ENCODE measurements at places on chromosomes 13 and 19.
A peak's percentile ranks its signal among the peaks of the same experiment; 100 is the strongest.

DNA sequence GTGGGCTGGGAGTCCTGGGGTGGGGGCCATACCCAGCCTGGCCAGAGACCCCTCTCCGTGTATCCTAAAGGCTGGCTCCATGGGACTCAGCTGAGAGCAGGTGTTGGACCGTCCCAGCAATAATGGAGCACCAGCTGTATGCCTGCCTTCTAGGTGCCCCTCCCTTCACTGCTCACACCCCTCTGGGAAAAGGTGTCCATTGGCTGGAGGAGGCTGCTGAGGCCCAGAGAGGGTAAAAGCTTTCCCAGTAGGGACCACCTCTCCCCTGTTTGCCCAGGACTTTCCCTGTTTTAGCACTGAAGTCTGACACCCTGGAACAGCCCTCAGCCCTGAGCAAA, 3.3 kb upstream of the RAX2 start:
- DNase-seq: no peak

- DNase-seq: no peak
Observed at GRCh38 chr13:31022288-31022895, 89.9 kb downstream of the TEX26 start.

DNA sequence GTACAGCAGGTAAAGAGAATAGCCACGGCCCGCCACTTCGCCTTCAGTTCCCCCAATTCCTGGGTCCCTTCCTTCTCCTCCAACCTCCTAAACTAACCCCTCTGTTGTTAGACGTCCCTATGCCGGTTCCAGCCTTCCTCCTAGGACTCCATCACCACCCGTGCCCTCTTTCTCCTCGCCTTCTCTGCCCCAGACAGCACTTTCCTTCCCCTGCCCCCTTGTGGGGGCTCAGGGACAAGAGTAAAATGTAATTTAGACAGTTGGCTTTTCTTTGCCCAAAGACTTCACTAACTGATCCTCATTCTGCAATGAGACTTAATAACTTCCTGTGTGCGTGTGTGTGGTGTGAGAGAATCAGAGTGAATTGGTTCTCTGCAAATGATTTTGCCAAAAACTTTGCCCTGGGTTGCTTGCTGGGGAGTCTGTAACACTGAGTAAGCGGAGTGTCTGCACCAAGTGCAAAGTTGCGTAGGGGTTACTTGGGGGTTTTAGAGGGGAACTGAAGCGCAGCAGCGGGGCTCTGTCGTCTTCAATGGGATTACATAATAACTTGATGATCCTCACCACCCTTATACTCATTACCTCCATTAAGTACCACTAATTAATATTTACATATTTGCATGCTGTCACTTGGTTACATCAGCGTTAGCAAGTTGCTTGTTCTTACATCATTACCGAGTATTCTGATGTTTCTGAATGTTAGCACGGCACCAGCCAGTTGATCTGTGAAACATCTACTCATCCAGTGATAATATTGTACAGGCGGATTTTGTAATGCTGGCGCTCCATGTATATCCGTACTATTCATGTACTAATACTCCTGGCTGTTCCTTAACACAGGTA, 19.9 kb upstream of the SGCG start:
- no peak for DNase-seq

DNA sequence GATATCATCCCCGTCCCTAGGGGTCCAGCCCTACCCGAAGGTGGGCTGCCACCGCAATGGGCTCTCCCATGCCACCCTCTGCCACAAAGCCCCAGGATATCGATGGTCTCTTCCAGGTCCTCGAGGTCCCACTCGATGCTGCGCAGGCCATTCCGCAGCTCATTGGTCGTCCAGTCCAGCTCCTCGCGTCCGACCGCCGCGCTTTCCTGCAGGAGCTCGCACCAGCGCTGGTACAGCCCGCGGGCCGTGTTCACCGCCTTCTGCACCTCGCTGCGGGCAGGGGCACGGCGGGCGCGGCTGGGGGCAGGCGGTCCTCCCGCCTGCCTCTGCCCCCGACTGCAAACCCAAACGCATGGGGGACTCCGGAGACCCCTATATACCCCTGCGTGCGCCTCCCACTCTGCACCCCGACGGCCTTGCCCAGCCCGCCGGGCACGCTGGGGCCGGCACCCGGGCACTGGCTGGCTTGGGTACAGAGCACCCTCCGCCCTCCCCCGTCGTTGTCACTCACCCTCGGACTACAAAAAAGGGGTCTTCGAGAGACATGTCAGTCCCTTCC, 468 bp downstream of the STX10 start:
- peak; percentile 69 for DNase-seq

DNA sequence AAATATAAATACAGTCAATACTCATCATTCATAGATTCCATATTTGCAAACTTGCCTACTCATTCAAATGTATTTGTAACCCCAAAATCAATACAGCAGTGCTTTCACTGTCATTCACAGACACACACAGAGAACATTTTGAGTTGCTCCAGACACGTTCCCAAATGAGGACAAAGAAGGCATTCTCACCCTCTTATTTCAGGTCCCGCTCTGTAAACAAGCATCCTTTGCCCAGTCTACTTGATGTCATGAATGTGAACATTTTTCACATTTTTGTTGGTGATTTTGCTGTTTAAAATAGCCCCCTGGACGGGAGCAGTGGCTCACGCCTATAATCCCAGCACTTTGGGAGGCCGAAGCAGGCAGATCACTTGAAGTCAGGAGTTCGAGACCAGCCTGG, 15.5 kb downstream of the C19orf47 start:
- DNase-seq: no peak

- no peak for DNase-seq
Observed at GRCh38 chr13:47190696-47191305, 293.9 kb upstream of the HTR2A start.

DNA sequence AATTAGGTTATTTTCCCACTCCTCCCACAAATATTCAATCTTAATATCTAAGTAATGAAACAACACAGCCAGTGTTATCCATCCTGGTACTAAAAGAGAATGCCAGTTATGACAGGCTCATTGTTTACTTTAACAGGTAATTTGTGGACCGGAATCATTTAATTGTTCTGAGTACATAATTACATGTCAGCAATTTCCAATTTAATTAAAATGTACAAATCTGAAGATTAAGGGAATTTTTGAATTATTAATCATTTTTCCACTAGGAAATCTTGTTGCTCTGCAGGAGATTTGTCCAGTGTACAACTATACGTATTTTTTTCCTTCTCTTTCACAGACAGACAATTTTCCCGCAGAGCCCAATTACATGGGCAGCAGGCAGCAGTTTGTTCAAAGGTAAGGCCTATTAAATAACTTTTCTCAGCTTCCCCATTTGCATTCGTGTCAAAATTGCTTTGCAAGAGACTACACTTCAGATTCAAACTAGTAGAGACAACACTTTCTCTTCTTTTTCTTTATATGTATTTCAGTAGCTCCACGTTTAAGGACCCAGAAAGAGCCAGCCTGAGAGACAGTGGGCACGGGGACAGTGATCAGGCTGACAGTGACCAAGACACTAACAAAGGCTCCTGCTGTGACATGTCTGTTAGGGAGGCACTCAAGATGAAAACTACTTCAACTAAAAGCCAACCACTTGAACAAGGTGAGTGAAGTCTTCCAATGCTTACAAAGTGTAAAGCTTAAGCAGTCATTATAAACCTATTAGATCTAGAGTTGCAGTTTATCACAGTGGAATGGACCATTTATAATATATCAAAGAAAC, 34.8 kb downstream of the PCDH17 start:
- DNase-seq: no peak

DNA sequence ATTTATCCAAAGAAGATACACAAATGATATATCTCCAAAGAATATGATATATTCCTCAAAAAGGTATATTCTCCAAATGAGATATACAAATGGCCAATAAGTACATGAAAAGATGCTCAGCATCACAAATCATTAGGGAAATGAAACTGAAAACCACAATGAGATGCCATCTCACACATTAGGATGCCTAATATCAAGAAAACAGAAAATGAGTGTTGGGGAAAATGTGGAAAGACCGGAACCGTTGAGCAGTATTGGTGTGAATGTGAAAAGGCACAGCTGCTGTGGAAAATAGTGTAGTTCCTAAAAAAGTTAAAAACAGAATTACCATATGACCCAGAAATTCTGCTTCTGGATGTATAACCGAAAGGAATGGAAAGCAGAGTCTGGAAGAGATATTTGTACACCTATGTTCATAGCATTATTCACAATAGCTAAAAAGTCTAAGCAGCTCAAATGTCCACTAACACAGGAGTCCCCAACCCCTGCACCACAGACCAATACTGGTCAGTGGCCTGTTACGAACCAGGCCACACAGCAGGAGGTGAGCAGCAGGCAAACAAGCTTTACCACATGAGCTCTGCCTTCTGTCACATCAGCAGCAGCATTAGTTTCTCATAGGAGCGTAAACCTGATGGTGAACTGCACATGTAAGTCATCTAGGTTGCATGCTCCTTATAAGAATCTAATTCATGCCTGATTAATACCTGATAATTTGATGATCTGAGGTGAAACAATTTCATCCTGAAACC, 291.9 kb downstream of the PCDH20 start:
- DNase-seq: no peak

DNA sequence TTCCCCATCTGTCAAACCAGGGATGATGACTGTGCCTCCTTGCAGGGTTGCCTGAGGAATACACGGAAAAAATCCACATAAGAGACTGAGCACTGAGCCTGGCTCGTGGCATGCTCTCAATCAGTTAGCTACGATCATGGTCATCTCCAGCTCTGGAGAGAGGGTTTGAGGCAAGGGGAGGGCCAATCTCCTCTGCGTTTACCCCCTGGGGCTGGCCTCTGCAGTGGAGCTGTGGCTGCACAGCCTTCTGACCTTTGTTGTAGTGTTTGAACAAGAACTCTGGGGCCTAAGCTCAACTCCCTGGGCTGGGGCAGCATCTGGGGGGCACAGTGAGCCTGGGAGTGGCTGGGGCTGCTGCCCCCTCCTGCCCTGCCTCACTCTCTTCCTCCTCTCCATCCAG, 5.9 kb downstream of the LRRC4B start:
- no peak for DNase-seq

DNA sequence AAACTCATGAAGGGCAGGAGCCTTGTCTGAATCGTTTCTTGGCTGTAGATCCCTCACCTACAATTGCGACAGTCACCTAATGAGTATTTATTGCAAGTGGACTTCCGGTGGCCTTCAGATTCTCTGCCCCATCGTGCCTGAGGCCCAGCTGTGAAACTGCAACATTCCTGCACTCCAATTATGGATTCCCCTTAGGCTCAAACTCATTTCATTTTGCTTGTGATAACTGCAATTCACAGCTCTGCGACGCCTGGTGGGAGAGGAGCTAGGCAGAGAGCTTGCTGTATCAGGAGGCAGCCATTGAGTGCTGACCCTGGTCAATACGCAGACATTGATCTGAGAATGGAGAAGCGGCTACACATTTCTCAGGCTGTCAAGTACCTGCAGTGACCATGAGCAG, 59.0 kb downstream of the CCDC70 start:
- no peak for DNase-seq

DNA sequence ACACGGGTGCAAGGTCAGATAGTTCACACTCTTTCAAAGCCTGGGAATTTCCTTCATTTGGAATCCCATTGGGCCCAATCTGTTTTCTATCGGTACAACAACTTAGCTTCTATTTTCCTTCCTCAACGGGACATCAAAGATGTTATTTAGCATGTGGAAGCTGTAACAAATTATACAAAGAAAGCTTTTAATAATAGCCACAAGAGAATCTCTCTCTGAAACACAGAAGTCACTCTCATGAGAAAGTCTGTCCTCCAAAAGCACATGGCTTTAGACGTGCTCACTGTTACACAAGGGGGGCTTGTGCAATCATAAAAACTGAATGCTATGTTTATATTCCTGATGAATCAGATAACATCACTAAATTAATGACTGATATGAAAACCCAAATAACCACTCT, 28.9 kb upstream of the CYSLTR2 start:
- no peak for DNase-seq

DNA sequence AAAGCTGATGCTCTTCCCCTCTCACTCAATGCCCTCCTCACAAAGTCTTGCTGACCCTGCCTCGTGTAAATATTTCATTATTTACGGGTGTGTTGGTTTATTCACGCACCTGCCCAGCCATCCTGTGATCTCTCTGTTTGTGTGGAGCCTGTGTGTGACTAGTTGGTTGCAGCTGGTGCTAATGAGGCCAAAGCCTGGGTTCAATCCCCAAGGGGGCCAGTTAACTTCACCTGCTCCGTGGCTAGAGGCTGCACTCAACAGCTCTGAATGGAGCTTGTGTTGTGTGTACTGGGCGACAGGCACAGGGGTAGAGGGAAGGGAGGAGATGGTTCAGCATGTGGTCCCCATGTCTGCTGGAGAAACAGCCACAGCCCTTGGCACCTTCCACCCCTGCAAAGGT, 109.5 kb downstream of the DNAJC15 start:
- DNase-seq: no peak

DNA sequence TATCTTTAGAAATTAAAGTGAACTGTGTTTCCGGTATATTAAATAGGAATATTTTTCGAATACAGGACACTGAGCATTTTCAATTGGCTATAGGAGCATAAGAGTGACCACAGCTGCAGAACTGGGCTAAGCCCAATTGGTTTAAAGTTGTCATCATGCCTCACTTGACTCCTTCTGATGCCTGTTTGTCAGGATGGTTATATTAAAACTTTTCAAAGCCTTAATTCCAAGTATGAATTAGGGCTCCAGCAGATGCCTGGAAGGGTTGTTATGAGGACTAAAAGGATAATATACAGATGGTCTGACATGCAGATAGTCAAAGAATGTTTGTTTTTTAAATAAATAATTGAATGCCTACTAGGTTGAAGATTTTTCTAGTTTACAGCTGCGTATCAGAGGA, 100.0 kb downstream of the LMO7 start:
- DNase-seq: no peak

DNA sequence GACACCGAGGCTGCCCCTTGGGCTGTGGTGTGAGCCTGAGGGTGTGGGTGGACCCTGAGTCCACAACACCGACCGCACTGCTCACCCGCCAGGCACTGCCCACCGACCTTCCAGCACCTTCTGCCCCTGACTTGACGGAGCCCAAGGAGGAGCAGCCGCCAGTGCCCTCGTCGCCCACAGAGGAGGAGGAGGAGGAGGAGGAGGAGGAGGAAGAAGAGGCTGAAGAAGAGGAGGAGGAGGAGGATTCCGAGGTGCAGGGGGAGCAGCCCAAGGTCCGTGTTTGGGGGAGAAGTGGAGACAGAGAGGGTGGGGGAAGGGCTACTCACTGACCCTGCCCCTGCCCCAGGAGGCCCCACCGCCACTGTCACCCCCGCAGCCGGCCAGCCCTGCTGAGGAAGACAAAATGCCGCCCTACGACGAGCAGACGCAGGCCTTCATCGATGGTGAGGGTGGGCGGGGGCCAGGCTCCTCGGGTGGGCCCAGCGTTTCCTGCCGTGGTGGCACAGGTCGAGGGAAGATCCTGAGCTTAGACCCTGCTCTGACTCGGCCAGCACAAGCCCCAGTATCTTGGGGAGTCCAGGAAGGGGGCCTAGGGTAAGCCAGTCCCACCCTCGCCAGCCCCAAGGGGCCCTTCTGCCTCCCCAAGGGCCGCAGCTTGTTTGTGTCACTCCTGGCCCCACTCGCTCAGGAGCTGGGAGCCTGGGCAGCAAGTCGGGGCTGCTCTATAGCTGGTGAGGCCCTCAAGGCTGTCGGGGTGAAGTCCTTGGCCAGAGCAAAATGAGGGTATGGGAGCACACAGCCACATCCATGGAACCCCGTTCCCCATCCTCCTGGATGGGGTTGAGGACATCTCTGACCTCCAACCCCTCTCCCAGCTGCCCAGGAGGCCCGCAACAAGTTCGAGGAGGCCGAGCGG, 12.2 kb downstream of the PRKCSH start:
- DNase-seq: no peak
